Adipocyte (in vitro differentiated cells): ENCODE measurements at places on chromosomes 3 and 15.
A peak's percentile ranks its signal among the peaks of the same experiment; 100 is the strongest.

DNA sequence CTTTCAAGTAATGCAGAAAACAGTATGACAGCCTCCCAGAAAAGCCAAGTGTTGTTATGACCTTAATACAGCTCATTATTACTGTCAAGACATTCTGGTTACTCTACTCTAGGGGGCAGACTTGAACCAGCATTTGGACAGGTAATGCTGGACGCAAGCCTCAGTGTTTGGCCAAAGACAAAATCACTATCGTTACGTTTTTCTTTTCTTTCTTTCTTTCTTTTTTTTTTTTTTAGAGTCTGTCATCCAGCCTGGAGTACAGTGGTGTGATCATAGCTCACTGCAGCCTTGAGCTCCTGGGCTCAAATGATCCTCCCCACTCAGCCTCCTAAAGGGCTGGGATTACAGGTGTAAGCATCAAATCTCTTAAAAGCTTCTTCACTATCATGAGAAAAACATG is 29.4 kb upstream of the TMEM45A start:
- DNase-seq, result peak; percentile 90

GRCh38 chr15:90665288-90666134 is 51.6 kb upstream of the BLM start:
- peak; percentile 79 for DNase-seq

GRCh38 chr3:60660026-60660425 is 591.2 kb downstream of the FHIT start:
- no peak for DNase-seq

DNA sequence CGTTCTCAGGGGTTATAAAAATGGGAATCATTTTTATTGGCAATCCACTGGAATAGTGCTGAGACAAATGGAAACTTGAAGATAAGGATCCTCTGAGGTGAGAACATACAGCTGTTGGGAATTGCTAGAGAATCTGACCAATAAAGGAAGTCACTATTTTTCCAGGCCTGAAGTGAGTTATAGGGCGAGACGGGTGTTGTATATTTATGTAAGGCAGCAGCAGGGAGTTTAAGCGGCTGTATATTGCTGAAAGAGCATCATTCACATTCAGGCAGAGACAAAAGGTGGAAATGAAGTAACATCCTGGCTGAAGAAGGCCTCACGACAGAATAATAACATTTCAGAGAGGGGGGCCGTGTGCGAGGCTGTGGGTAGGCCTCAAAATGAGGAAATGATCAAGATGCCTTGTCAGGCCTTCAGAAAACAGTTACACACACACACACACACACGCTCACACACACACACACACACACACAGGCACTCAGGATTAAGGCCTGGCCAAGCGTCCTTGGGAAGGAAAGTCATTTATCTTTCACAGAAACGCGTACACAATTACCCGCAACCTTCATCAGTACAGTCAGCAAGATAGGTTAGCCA is 964.9 kb upstream of the NR2F2 start:
- no peak for DNase-seq

GRCh38 chr3:42486814-42487565 is 15.5 kb upstream of the VIPR1 start:
- DNase-seq, result no peak

DNA sequence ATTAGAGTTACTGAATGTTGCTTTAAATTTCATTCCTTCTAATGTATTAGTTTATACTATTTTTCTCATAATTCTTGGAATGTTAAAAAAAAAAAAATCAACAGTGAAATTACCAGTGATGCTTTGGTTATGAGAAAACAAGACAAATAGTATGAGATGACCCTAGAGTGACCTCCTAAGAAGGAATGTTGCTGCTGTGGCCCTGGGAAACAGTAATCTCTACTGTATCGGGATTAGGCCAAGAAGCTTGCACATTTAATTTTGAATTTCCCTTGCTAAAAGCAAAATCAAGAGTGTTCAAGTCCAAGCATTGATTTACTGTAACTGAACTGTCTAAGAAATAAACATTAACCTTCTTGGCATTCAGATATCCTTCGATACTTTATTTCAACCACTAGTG is 18.1 kb downstream of the TOPBP1 start:
- DNase-seq, result no peak

DNA sequence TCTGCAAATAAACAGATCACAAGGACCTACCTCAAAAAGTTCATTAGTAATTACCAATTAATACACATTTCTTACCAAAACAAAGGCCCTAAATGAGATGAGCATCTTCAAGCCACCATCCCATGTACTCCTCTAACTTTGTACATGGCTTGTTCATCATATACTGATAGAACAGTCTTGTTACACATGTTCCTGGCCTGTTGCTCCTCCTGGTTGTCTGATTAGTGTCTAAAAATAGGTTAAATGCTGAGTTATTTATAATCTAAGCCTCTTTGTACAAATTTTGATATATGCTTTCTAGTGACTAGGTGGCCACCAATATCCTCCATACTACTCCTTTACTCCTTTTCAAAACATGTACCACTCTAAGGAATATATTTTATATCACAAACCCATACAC is 25.0 kb downstream of the TBC1D5 start:
- no peak for DNase-seq

DNA sequence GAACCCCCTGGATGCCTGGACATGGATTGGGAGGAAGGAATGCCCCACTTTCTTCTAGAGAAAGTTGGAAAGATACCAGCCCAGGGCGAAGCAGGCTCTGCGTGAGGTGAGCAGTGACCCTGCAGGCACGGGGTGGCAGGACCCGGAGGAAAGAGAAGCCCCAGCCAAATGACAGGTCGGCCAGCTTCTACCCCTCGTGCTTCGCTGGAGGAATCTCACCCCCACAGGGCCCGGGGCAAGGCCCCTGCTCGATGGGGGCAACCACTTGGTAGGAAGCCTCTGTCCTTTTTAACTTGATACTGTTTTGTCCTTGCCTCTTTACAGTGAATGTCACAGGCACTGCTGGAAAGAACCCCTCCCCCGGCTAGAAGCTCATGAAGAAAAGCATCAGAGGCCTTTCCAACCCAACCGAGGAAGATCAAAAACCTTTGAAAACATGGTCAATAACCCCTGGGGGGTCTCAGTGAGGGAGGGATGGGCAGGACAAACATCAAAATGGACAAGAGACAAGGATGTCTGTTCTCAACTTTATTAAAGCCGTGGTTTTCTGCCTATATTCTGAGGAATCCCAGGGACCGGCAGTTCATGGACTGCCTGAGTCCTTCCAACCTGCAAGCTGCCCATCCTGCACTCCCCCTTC is 54.4 kb downstream of the SH3BP5 start:
- DNase-seq, result no peak

GRCh38 chr3:158166223-158166622 is 56.3 kb downstream of the RSRC1 start:
- no peak for DNase-seq

DNA sequence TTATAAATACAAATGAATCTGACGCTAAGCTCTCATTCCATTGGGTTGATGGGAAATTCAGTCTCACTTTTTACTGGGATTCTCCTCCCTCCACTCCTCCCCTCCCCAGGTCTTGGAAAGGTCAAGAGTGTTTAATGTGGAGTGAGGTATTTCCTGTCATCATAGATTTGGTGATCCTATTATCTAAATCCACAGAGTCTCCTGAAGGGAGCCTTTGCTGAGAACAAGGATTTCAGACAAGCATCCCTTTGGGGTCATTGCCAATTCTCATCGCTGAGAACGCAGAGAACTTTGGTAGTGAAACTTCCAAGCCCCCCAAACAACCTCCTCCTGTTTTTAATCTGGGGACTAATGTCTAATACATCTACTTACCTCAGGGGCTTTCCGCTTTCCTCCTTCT is 297.9 kb downstream of the OTOL1 start:
- DNase-seq, result no peak

- DNase-seq, result no peak
These were observed 293.8 kb upstream of the WNT5A start for GRCh38 chr3:55780913-55781312.

GRCh38 chr3:8996681-8997121 is 33.4 kb upstream of the RAD18 start:
- DNase-seq, result no peak

DNA sequence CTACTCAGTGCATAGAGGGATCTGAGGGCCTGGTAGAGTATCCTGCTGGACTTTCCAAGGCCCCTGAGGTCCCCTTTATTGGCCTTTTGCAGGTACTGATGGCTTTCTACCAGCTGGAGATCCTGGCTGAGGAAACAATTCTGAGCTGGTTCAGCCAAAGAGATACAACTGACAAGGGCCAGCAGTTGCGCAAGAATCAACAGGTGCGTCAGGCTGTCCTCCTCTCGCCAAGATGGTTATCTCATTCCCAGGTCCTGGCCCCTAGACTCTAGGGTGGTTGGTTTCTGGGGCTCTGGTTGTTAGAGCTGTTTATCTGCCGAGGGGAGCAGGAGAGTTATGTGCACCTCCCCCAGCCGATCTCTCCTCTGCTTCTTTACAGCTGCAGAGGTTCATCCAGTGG is 9.3 kb downstream of the EIF2B5 start:
- DNase-seq, result no peak

- DNase-seq, result no peak
These were observed 184.9 kb downstream of the SOX2 start for GRCh38 chr3:181896605-181897004.

DNA sequence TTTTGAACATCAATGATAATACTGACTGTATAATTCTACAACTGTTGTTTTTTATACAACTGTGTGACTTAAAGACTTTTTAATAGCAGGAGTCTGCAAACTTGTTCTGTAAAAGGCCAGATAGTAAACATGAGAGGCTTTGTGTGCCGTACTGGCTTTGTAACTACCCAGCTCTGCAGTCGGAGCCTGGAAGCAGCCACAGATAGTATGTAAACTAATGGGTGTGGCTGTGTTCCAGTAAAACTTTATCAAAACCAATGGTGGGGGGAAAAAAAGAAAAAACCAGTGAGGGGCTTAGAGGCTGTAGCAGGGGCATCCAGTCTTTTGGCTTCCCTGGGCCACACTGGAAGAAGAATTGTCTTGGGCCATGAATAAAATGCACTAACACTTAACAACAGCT is 11.9 kb downstream of the ASB7 start:
- DNase-seq, result no peak

DNA sequence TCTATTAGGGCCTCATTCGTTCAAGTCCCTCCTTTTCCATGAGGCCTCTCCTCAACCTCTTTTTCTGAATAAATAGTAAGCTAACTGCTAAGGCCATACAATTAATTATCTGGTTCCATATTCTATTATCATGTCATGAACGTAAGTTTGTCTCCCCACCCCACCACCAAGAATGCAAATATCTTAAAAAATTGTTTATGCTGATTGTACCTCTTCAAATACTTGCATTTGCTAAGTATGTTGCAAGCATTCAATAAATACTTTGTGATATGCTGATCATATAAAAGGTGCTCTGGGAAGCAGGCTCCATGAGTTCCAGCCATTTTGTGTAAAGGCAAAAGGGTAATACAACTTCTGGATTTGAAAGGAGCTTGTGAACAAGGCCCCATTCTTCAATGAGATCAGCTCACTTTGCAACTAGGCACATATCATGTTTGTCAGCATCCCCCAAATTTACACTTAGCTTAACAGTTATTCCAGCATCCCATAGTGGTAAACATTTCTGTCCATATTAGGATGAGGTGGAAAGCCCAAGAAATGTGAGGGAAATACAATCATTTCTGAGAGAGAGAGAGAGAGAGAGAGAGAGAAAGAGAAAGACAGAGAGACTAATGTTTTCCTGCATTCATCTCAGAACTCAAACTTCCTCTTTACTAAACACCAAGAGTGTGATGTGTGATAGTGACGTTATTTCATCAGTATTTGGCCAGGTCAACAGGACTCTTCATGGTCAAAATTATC is 33.2 kb downstream of the SLC12A8 start:
- DNase-seq, result no peak

- DNase-seq, result no peak
These were observed 59.0 kb upstream of the PPARG start for GRCh38 chr3:12229896-12230295.

DNA sequence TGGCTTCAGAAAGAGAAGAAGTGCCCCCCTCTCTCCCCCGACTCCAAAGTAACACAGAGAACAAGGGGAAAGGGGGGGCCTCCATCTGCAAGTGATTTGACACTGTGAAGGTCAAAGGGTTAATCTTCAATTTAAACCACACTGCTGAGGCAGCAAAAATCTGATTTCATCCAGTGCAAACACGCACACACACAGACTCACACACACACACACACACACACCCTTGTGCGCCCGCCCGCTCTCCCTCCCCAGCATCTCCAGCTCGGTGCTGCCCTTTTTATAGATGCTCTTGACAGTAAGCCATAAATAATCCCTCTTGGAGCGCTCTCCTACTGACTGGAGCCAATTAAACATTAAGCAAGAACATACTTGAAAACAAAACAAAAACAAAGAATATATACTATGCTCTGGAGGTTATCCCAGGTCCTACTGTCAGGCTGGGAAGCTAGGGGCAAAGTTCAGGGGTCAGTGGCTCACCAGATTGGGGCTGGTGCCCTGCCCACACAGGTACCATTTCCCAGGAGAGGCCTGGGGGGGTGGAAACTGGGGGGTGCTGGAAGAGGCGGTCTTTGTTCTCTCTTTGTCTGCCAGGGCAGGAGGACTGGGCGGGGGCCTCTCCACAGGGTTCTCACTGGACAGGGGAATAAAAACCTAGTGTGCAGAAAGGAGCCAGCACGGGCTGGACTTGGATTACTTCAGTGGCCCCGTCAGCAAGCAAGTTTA is 16.3 kb downstream of the BMF start:
- DNase-seq, result peak; percentile 92

DNA sequence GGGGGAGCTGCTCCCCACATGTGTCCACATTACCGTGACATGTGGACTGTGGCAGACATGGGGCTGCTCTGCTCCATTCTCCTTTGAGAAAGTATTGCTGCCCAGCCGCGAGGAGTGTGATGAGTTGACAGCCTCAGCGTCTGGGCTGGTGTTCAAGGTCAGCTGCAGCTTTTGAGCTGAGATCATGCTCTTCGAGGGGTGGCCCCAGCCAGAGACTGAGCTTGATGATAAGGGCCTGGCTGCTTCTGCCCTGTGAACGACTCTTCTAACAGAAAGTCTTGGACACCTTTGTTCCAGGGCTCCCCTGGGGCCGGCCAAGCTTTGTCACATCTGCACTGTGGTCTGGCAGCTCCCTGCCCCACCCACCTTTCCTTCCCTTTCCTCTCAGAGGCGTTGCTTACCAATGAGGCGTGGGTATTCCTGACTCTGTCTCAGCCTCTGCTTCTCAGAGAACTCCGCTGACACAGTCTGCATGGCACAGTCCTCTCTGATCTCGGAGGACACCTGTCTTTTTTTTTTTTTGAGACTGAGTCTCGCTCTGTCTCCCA is 86.6 kb downstream of the CHRD start:
- no peak for DNase-seq

DNA sequence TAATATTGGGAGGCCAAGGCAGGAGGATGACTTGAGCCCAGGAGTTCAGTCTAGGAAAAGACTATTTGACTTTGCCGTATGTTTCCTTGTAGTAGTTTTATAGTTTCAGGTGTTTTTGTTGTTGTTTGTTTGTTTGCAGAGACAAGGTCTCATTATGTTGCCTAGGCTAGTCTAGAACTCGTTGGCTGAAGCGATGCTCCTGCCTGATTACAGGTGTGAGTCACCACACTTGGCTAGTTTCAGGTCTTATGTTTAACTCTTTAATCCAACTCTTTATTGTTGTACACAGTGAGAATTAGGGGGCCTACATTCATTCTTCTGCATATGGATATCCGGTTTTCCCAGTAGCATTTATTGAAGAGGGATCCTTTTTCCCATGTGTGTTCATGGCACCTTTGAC is 32.0 kb downstream of the FAIM start:
- DNase-seq, result no peak
